ENCODE measurements at places on chromosomes 3 and 15.

DNA sequence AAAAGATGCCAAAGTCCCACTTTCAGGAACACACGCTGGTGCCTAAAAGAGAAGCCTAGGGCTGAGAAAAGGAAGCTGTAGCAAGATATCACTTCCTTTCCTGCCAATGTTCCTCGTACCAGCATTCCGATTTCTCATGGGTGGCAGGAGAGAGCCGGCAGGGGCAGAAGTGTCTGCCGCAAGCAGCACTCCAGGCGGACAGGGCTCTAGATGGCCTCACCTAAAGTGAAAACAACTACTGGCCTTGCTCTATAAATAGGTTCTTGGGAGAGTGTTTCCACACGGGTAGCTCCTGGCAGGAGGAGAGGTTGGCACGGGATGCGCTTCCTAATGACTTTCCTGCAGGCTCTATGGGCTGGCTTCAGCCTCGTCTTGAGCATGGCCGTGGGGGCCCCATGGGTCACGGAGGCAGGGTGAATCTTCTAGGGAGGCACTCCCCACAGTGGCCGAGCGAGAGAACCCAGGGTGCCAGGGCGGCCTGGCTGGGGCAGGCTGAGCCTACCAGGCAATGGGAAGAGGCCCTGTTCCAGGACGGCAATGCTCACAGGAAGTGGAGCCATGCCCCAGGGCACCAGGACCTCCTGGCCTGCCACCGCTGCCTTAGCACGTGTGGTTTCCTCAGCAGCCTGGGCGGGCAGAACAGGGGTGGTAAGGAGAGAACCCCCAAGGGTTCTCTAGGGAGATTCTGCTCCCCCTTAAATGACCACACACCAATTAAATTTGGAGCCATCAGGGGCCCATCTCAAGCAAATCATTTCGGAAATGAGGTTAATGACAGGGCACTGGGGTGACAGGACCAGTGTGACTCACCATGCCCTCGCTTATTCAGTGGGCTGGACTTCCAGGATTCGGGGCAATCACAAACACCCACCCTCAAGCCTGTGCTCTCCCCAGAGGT, 14.6 kb upstream of the DUSP7 start:
- no peak for DNase-seq

GRCh38 chr3:14410503-14411165, 8.2 kb downstream of the SLC6A6 start:
- DNase-seq = no peak

GRCh38 chr3:188296761-188297612, 143.0 kb downstream of the LPP start:
- DNase-seq = no peak

GRCh38 chr3:174949523-174949922, 90.4 kb downstream of the NAALADL2 start:
- no peak for DNase-seq

DNA sequence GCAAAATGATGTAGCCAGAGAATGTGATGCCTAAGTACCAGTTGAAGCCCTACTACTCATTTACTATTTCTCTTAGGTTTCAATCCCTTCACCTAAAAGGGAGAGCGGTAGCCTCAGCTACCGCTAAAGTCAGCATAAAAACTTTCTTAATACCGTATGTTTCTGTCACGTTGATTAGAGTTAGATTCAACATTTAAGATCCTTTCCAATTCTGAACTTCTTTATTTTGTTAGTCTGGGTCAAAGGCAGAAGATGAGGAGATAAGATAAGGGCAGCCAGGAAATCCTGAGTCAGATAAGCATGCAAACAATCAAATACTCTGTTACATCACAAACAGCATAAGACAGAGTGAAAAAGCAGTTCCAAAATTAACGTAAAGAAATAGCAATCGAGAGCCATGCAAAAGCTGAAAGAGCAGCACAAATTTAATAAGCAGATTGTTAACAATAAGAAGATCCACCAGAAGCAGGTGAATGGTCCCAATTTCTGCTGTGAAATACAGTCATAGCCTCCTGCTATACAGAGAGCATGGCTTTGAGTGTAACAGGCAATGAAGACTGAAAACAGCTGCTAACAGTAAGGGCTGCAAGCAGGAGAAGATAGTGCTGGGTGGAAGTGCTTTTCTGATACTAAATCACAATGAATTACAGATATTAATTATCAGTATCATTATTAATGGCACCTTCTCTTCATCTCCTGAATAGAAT, 3.0 kb downstream of the TMEM207 start:
- DNase-seq = no peak

GRCh38 chr3:72288955-72289691, 504.2 kb upstream of the PROK2 start:
- DNase-seq = no peak

- DNase-seq = no peak
Observed at GRCh38 chr3:135503760-135504686, 461.5 kb upstream of the PPP2R3A start.

- no peak for DNase-seq
Observed at GRCh38 chr15:62940755-62941361, 101.7 kb upstream of the TPM1 start.

GRCh38 chr15:50053055-50053856, 65.8 kb downstream of the ATP8B4 start:
- no peak for DNase-seq

DNA sequence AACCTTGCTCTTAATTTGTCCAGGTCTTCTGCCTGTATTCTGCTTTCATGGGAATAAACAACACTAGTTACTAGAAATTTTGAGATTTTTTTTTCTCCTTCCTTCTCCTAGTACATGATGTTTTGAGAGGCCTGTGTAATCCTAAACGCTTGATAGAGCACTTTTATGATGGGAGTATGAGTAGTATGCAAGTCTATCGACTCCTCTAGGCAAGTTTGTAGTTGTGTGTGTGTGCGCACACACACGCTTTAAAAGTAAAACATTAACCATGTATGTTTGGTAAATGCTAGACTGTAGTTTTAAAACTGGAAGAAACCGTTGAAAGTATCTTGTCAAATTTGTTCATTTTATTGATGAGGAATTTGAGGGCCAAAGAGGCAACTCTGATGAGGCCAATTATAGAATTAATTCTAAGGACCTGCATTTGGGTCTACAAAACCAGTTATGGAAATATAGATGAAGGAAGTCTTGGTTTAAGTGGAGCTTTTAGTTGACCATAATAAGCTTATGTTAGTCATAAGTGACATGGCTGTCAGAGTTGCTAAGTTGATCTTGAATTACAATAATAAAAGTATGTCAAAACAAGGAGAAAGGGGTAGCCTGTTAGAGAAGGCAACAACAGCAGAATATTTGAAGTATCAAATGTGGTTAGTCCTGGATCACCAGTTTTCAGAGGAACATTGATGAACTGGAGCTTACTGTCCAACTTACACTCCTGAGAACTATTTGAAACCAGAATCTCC, 47.1 kb downstream of the AKAP13 start:
- no peak for DNase-seq

- DNase-seq = no peak
Observed at GRCh38 chr3:108441518-108441917, 68.9 kb downstream of the MYH15 start.

GRCh38 chr15:85689729-85690128, 105.0 kb downstream of the KLHL25 start:
- peak; percentile 39 for DNase-seq

DNA sequence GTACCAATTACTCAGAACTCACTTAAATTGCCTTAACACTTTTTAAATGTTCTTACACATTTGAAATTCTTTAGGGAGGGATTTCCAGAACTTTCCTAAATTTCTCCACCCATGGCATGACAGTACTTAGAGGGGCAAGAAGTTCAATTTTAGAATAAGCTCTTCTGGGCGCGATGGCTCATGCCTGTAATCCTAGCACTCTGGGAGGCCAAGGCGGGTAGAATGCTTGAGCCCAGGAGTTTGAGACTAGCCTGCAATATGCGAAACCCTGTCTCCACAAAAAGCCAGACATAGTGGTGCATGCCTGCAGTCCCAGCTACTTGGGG, 10.6 kb downstream of the FAM131A start:
- no peak for DNase-seq

- no peak for DNase-seq
Observed at GRCh38 chr15:39059917-39060316, 495.3 kb upstream of the RASGRP1 start.

DNA sequence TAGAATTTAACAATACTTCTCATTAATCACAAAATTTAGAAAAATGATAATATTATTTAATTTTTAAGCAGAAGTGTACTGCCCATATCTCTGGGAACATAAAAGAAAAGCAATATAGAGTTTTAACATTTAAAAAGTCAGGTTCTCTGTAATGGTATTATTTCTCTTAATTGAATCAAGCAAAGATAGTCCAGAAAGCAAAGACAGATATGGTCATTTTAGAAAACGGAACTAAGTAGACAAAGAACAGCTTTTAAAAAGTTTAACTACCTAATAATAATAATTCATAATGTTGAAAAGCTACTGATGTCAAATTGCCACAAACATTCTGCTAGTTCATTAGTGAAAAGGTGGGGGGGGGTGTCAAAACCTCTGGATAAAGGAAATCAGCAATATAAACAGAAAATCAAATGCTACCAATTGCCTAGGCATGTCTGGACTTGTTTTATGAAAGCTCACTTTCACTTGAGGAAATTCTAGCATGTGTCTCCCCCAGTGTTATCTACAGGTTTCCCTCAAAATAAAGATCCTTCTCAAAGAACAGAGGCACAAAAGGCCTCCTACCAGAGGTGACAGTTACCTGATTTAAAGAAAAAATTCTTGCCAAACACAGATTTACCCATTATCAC, 1.7 kb downstream of the ZMAT3 start:
- DNase-seq = no peak

GRCh38 chr3:181174022-181174421, 184.5 kb upstream of the DNAJC19 start:
- no peak for DNase-seq

DNA sequence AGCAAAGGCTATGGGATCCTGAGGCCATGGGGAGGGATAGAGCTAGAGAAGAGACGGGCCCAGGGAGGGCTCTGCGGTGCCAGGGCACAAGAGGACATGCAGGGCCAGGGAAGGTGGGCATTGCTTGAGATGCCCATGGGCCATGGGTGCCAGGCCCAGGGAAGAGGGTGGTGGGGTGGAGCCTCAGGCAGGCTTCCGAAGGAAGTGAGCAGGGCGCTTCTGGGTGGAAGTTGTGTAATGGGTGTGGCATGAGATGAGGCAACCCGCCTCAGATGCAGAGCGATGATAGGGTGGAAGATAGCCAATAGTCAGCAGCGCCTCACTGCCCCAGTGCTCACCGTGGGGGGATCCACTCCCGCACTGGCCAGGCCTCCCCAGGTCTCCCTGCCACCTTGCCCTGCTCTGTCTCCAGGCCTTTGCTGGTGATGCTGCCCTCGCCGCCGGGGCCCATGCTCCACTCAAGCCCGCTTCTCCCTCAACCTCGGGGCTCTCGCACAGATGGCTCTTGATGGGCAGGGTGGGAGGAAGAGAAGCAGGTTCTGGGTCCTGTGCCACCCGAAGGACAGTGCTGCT, 51.4 kb downstream of the DNAJB8 start:
- no peak for DNase-seq

DNA sequence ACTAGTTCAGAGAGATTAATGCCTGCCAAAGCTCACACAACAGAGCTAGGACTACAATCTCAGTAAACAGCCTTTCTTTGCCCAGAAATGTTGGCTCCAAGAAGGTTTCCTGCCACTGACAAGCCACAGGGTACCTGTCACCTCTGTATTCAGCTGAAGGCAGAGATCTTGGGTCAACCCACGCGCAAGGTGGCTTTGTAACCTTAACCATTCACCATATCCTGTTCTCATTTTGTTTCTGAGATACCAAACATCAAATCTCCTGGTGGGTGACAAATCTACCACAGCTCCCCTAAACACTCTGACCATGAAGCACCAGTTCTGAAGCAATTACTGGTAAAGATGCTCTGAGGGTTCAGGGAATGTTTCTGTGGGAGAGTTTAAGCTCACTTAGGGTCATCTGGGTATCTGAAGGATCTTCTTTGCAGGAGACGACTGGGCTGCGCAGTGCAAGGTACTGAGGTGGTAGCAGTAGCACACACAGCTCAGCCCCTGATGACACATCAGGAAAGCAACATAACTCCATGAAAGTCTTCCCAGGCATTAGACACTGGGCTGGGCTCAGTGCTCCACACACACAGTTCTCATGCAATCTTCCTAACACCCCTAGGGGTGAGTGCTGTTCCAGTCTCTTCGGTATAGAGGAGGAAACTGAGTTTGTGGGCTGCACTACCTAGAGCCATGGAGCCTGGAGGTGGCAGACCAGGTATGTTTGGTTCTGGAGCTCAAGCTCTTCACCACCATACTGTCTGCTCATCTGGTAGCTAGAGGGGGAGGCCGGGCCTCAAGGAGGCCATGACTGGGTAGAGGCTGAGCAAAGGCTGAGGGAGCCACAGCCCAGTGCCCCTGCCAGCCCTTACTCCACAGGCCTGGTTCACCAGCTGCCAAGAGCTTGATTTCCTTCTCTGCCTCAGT, 7.7 kb downstream of the CXCR6 start:
- peak; percentile 41 for DNase-seq

- peak; percentile 30 for DNase-seq
Observed at GRCh38 chr3:38834110-38834509, 18.1 kb upstream of the SCN10A start.

DNA sequence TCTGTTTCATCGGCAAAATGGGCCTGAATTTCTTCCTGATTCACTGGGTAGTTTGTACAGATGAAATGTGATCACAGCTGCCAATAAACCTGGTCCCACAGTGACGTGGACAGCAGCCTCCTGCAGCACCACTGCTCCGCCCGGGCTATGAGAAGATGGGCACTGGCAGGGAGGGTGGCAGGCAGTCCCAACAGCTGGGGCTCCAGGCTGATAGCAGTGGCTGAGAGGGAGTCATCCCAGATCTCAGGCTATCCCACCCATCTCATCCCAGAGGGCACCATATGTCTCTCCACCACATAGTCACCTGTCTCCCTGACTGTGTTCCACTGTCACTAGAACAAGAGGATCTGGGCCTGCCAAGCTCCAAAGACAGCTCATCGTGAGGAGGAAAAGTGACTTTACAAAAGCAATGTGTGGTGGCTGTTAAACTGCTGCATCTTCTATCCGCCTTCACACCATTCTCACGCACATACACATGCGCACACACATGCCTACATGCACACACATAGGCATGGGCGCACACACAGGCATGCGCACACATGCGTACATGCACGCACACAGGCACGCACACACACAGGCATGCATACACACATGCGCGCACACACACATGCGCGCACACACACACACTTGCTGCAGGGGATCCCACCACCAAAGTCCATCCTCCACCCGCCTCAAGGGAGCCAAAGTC, 46.2 kb downstream of the RGMA start:
- no peak for DNase-seq

DNA sequence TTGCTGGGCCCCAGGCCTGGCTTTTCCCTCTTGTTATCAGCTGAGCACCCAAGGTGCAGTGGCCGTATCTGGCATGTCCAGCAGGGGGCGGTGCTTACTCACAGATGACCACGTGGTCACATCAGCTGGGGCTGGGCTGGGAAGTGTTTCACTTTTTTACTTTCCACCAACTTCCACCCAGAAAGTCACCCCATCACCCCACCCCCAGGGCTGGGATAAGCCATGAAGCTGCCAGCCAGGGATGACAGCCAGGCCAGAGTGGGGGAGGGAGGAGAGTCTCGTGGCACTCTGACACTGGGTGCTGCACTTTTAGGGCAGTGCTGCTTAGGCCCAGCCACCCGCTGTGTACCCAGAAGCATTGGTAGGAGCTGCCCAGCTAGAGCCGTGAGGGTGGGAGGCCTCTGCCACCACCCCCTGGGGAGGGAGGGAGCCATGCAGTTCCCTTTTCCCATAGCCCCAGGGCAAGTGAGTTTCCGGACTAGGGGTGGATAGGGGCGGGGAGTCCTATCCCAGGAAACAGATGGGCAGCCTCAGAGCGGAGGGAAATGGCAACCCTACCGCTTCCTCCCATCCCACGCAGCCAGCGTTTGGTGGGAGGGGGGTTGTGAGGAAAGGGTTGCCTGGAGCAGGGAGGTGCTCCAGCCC, 6.1 kb downstream of the PPCDC start:
- DNase-seq = peak; percentile 82

GRCh38 chr3:38468765-38469164, 15.1 kb downstream of the ACVR2B start:
- no peak for DNase-seq
